ENCODE measurements at places on chromosomes 7 and 10. TPM values are rescaled to one million over a fixed set of nuclear protein-coding genes. Genes with fewer than 3 reads are reported as not detected.
A peak's percentile ranks its signal among the peaks of the same experiment; 100 is the strongest.

DNA sequence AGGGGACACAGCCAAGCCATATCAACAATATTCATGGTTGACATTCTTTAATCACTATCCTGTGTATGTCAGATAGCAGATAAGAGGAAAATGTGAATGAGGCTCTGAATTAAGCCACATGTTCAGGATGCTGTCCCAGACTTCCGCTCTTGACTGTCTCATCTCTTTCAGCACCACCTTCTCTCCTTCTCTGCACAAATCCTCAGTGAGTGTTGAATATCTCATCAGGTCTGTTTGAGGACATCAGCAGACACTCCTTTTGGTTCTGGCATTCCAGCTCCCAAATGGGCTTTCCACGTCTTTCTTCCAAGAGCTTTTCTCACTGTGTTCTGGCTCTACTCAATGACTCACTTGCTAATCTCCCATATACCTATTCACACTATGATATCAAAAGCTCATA lies 321.7 kb downstream of the GALNT17 start:
- no peak for DNase-seq

DNA sequence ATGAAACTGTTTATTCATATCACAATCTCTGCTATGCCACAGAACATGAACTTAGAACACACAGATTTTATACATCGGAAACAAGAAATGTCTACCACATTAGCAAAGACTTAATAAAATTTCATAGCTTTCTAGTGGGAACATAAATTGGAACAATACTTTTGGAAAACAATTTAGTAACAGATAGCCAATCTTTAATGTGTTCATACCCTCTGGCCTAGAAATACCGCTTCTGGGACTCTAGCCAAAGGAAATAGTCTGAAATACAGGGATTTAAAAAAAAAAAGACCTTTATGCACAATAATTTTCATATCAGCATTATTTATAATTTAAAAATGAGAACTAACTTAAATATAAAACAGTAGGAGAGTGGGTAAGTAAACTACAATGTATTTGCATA lies 168.5 kb downstream of the PLXNA4 start:
- no peak for DNase-seq

- peak; percentile 47 for DNase-seq
These were observed 99.5 kb downstream of the HIP1 start for GRCh38 chr7:75639071-75639885.

The TMEM270 gene
- not detected for total RNA-seq

- no peak for DNase-seq
These were observed 83.3 kb downstream of the ELMO1 start for GRCh38 chr7:37365405-37365804.

The GIMAP8 gene
- total RNA-seq = 11.8 TPM
